ENCODE measurements at places on chromosomes 7 and 10. TPM values are rescaled to one million over a fixed set of nuclear protein-coding genes. Genes with fewer than 3 reads are reported as not detected.

DNA sequence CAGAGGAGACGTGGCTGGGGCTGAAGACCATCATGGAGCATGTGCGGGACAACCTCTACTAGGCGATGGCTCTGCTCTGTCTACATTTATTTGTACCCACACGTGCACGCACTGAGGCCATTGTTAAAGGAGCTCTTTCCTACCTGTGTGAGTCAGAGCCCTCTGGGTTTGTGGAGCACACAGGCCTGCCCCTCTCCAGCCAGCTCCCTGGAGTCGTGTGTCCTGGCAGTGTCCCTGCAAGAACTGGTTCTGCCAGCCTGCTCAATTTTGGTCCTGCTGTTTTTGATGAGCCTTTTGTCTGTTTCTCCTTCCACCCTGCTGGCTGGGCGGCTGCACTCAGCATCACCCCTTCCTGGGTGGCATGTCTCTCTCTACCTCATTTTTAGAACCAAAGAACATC is 22.0 kb upstream of the CPA5 start:
- no peak for DNase-seq

DNA sequence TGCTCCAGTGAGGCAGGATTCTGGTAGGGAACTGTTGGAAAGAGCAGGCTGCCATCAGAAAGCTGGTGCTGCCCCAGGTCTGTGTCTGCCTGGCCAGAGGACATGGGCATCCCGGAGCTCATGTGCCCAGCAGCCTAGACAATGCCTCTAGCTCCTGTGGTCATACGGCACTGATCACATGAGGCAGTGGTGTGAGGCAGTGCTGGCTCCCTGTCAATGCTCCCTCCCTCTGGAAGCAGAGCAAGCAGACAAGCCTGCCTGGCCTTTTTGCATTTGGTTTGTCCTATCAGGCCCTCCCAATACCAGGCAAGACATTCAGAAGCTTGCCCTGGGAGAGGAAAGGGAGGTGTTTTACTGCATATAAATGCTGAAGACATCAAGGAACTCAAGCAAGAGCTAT is 19.5 kb upstream of the MMP21 start:
- no peak for DNase-seq

The TCERG1L gene
- total RNA-seq, result not detected

GRCh38 chr10:111113238-111113960 is 36.6 kb downstream of the ADRA2A start:
- no peak for DNase-seq

DNA sequence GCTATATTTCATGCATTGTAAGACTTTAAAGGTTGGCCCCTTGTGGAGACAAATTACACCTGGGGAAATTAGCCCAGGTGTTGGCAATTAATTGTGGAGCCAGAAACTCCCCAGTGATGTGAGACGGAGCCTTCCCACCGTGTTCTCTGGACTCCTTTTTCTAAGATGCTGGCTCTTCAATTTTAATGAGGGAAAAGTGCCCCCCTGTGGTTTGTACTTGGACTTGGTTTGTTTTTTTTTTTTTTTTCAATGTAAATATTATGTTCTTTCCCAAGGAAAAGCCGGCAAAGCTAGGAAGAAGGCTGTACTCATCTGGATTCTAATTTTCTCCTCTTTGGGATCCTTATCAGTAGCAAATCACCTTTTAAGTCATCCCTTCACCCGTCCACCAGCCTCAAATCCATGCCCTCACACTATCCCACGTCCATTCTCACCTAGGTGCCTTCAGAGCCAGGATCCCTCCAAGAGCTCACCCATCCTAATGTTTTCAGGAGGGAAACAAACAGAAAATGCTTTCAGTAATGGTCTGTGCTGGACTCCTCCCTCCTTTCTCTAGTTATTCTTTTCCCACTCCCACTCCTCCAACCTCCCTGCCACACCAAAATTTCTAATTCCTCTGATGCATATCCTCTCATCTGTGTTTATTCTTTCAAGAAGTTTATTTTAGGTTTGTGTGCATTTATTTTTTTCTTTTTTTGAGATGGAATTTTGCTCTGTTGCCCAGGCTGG is 20.4 kb upstream of the ST8SIA6 start:
- no peak for DNase-seq

Measured in heart right ventricle (tissue), 16 donors.